ENCODE measurements at places on chromosomes 1 and 21. TPM values are rescaled to one million over a fixed set of nuclear protein-coding genes. Genes with fewer than 3 reads are reported as not detected.
A peak's percentile ranks its signal among the peaks of the same experiment; 100 is the strongest.

GRCh38 chr21:42058631-42059111 is 12.4 kb upstream of the UMODL1 start:
- no peak overlapping the region for H3K4me3 ChIP-seq
- H3K27ac ChIP-seq: no peak overlapping the region
- DNase-seq: no peak
- no peaks in the 10 kb centered on the region for H3K27me3 ChIP-seq
- no peaks in the 10 kb centered on the region for H3K36me3 ChIP-seq

DNA sequence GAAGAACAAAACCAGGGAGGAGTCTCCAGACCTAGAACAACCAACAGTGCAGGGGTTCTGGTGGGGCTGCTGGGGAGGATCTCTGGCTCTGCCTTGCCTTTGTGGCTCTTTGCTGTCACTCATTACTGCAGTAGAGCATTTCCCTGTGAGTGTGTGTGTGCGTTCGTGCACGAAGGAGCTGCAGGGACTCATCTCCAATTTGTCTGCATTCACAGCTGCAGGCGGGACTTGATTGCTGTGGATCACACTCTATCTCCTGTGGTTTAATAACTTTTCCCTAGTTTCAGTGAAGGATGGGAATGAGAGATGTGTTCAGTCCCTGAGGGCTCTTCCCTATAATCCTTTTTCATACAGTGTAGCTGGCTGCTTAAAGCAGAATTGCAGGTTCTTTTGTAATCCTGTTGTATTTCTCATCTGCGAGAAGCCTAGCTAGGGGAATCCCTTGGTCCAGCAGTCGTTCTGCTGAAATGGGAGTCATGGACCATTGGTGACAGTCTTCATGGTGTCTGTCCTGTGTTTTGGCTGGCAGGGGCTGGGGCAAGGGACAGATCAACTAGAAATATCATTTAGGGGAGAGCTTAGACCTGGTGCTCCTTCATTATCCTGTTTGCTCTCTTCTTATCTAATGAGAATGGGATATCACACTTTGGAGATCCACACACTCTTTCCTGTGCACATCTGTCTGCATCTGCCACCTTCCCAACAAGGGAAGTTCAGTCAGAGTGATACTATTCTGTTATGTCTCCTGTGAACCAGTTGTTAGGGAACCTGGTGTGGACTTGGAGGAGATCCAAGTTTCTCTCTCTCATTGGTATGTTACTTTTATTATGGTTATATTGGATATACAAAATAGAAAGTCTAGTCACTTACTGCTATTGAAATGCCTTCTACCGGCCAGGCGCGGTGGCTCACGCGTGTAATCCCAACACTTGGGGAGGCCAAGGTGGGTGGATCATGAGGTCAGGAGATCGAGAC is 3.0 kb downstream of the PCP4L1 start:
- no peak overlapping the region for H3K4me3 ChIP-seq
- DNase-seq: no peak
- peaks cover 14% of the 10 kb centered on the region for H3K4me1 ChIP-seq
- peaks cover 60% of the 10 kb centered on the region for H3K27me3 ChIP-seq
- H3K36me3 ChIP-seq: peaks cover 8% of the 10 kb centered on the region
- no peak overlapping the region for H3K27ac ChIP-seq

- H3K27me3 ChIP-seq: no peaks in the 10 kb centered on the region
- peaks cover 49% of the 10 kb centered on the region for H3K36me3 ChIP-seq
- peaks cover 34% of the 10 kb centered on the region for H3K4me1 ChIP-seq
- no peak for DNase-seq
Measured at GRCh38 chr1:32307324-32307723, 15.4 kb downstream of the HDAC1 start.

- no peak overlapping the region for H3K4me3 ChIP-seq
- H3K27me3 ChIP-seq: no peaks in the 10 kb centered on the region
- H3K27ac ChIP-seq: no peak overlapping the region
Measured at GRCh38 chr1:4960782-4961475, 306.5 kb downstream of the AJAP1 start.

GRCh38 chr1:44641126-44642102 is 32.9 kb downstream of the TMEM53 start:
- DNase-seq: no peak
- no peaks in the 10 kb centered on the region for H3K27me3 ChIP-seq
- peaks cover 9% of the 10 kb centered on the region for H3K36me3 ChIP-seq
- H3K27ac ChIP-seq: no peak overlapping the region
- no peak overlapping the region for H3K4me3 ChIP-seq

DNA sequence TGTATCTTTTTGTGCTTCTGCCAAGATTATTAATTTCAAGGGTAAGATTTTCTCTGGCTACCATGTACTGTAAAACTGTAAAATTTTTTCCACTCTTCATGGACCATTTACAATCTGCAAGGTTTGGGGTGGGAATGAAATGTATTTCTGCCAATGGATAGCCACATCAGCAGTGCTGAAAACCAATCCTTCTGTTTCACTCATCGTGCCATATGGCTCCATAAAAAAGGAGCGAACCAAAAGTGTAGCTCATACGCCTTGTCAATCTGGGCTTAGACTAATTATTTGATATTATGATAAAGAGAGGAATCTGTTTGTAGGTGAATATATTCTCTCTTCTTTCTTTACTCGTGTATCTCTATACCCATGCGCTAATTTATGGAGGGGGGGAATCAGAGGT is 3.0 kb upstream of the SLC44A5 start:
- DNase-seq: no peak
- H3K27ac ChIP-seq: no peak overlapping the region
- H3K4me3 ChIP-seq: no peak overlapping the region
- H3K36me3 ChIP-seq: peaks cover 2% of the 10 kb centered on the region
- H3K27me3 ChIP-seq: peaks cover 74% of the 10 kb centered on the region

- no peak overlapping the region for H3K27ac ChIP-seq
- no peak for DNase-seq
- H3K36me3 ChIP-seq: peaks cover 23% of the 10 kb centered on the region
- peaks cover 9% of the 10 kb centered on the region for H3K4me1 ChIP-seq
Measured at GRCh38 chr1:11158720-11159321, 30.3 kb upstream of the ANGPTL7 start.

OR10Z1 gene
- total RNA-seq: not detected

NT5C1A gene
- 0.80 TPM for total RNA-seq

- H3K36me3 ChIP-seq: peaks cover 49% of the 10 kb centered on the region
- no peaks in the 10 kb centered on the region for H3K27me3 ChIP-seq
- H3K27ac ChIP-seq: no peak overlapping the region
- no peak overlapping the region for H3K4me3 ChIP-seq
- peaks cover 11% of the 10 kb centered on the region for H3K4me1 ChIP-seq
- DNase-seq: no peak
Measured at GRCh38 chr1:19089524-19089923, 120.5 kb downstream of the UBR4 start.

GRCh38 chr1:108071601-108072000 is 106.6 kb upstream of the VAV3 start:
- peaks cover 6% of the 10 kb centered on the region for H3K27me3 ChIP-seq
- H3K27ac ChIP-seq: no peak overlapping the region
- no peak overlapping the region for H3K4me3 ChIP-seq

- no peak overlapping the region for H3K27ac ChIP-seq
- H3K4me1 ChIP-seq: peaks cover 10% of the 10 kb centered on the region
- peak; percentile 38 for DNase-seq
- H3K36me3 ChIP-seq: no peaks in the 10 kb centered on the region
Measured at GRCh38 chr1:227889863-227890405, 57.8 kb downstream of the WNT9A start.

MOB3C gene
- total RNA-seq: 20.7 TPM

GBP1 gene
- 150 TPM for total RNA-seq

DNA sequence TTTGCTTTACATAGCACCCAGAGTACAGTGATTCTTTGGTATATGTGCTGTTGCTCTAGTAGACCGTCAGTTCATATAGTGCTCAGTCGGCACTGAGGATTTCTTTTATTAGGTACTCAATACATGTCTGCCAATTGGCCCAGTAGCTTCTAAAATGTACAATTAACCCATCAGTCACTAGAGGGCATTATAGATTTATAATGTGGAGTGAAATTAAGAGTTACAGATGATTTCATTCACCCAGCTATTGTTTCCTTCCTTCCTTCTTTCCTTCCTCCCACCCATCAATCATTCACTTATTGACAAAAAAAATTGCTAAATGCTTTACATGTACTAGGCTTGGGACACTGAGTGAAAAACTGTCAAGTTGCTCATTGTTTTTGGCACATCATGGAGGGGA is 263.6 kb upstream of the USP24 start:
- H3K36me3 ChIP-seq: no peaks in the 10 kb centered on the region
- no peak for DNase-seq
- peaks cover 27% of the 10 kb centered on the region for H3K27me3 ChIP-seq

GRCh38 chr1:100585786-100586185 is 47.8 kb downstream of the GPR88 start:
- H3K4me1 ChIP-seq: peaks cover 9% of the 10 kb centered on the region
- H3K36me3 ChIP-seq: peaks cover 8% of the 10 kb centered on the region
- no peak overlapping the region for H3K4me3 ChIP-seq
- peaks cover 15% of the 10 kb centered on the region for H3K27me3 ChIP-seq
- no peak overlapping the region for H3K27ac ChIP-seq

DNA sequence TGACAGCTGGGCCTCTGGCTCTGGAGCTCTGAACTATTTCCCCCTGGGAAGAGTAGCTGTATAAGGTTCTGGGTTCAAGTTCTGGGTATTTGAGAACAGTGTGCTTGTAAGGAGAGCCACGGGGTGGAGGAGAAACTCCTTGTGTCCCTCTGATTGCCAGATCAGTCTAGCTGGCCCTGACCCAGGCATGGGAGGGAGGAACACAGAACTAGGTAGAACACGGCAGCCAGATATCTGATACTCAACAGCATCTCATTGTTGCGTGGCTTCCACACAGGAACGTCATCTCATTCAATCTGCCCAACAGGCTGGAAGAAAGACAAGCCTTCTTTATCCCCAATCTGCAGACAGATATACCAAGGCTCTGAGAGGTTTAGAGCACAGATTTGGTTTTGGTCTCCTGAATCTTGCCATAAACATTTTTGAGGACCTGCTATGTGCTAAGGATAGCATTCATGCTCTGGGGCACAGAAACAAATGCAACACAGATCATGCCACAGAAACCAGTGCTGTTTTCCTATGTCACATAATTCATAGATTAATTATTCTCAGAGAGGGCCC is 83.8 kb downstream of the PLXNA2 start:
- H3K4me3 ChIP-seq: no peak overlapping the region
- no peaks in the 10 kb centered on the region for H3K36me3 ChIP-seq
- DNase-seq: no peak
- no peaks in the 10 kb centered on the region for H3K4me1 ChIP-seq

PLA2G5 gene
- not detected for total RNA-seq

LAD1 gene
- total RNA-seq: not detected

SAMSN1 gene
- total RNA-seq: 58.9 TPM

RGL1 gene
- total RNA-seq: 2.0 TPM

COA7 gene
- 16.1 TPM for total RNA-seq

KPRP gene
- not detected for total RNA-seq

GRCh38 chr1:240831191-240831631 is 219.3 kb upstream of the GREM2 start:
- no peaks in the 10 kb centered on the region for H3K4me1 ChIP-seq
- H3K27ac ChIP-seq: no peak overlapping the region
- H3K36me3 ChIP-seq: no peaks in the 10 kb centered on the region
- DNase-seq: no peak

UFC1 gene
- total RNA-seq: 98.4 TPM

DNASE2B gene
- total RNA-seq: not detected

GRCh38 chr1:234271243-234271606 is 102.0 kb upstream of the COA6 start:
- DNase-seq: no peak
- H3K36me3 ChIP-seq: peaks cover 28% of the 10 kb centered on the region
- H3K4me3 ChIP-seq: no peak overlapping the region
- H3K27me3 ChIP-seq: peaks cover 9% of the 10 kb centered on the region

- H3K27ac ChIP-seq: no peak overlapping the region
- H3K4me3 ChIP-seq: no peak overlapping the region
- peaks cover 42% of the 10 kb centered on the region for H3K4me1 ChIP-seq
- peaks cover 2% of the 10 kb centered on the region for H3K27me3 ChIP-seq
- no peak for DNase-seq
Measured at GRCh38 chr1:117011334-117011733, 9.8 kb downstream of the CD101 start.

AADACL4 gene
- total RNA-seq: not detected

OPRD1 gene
- not detected for total RNA-seq

GREM2 gene
- 0.05 TPM for total RNA-seq

DNA sequence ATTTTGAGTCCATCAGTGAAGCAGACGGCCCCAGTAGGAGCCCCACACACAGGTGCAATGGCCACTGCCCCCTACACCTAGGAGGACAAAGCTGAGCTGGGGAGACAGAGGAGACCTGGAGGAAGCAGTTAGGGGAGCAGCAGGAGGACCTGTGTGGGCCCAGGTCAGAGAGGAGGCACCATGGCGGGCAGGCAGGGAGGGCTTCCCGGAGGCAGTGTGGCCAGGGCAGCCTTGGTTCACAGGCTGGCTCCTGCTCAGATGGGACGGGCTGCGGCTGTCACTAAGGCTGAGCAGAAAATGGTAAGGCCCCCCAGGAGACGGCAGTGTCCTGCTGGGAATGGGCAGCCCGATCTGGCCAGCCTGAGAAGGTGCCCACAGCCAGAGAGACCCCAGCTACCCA is 15.4 kb downstream of the MEGF6 start:
- H3K36me3 ChIP-seq: no peaks in the 10 kb centered on the region
- no peaks in the 10 kb centered on the region for H3K27me3 ChIP-seq
- DNase-seq: no peak
- H3K27ac ChIP-seq: no peak overlapping the region

DNA sequence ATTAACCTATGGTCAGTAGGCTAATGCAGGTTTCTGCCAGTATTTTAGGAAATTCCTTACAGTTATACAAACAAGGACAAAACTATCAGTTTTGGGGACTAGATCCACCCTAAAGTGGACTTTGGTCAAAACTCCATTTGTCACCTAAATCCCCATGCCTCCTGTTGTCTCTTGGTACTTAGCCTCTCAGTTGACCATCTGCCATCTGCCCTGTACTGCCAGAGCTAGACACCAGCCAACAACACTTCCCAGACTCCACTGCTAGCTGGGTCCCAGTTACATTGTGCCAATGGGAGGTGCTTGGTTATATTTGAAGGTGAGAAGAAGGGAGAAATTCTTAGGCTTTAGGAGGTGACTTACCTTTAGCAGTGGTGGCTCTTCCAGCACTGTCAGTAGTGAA is 17.0 kb upstream of the BSDC1 start:
- H3K36me3 ChIP-seq: no peaks in the 10 kb centered on the region
- no peak for DNase-seq
- H3K27ac ChIP-seq: no peak overlapping the region
- no peak overlapping the region for H3K4me3 ChIP-seq
- peaks cover 6% of the 10 kb centered on the region for H3K4me1 ChIP-seq

- no peak within 1 kb of the TSS for H3K4me3 ChIP-seq
- H3K27ac ChIP-seq: no peak within 1 kb of the TSS
- H3K4me1 ChIP-seq: peaks cover 10% of the 10 kb centered on the region
- no peak for DNase-seq
- peaks cover 55% of the 10 kb centered on the region for H3K27me3 ChIP-seq
Measured at GRCh38 chr1:160081261-160081936, at the start of gene KCNJ9. Gene KCNJ9 (plus strand): TSS chr1:160081538. CDS start chr1:160084031, 2,493 bp downstream.

GRCh38 chr1:203695116-203695515 is 68.5 kb downstream of the ATP2B4 start:
- H3K36me3 ChIP-seq: peaks cover 47% of the 10 kb centered on the region
- peak overlapping the region; percentile 58 for H3K27ac ChIP-seq
- H3K27me3 ChIP-seq: no peaks in the 10 kb centered on the region
- peaks cover 42% of the 10 kb centered on the region for H3K4me1 ChIP-seq
- no peak for DNase-seq
- H3K4me3 ChIP-seq: no peak overlapping the region

TRIM17 gene
- 2.6 TPM for total RNA-seq

PM20D1 gene
- total RNA-seq: 0.44 TPM

FAM110D gene
- not detected for total RNA-seq

FAM229A gene
- 5.4 TPM for total RNA-seq
